Keratinocyte (primary cell): ENCODE measurements at places on chromosomes 11 and 22.
A peak's percentile ranks its signal among the peaks of the same experiment; 100 is the strongest.

DNA sequence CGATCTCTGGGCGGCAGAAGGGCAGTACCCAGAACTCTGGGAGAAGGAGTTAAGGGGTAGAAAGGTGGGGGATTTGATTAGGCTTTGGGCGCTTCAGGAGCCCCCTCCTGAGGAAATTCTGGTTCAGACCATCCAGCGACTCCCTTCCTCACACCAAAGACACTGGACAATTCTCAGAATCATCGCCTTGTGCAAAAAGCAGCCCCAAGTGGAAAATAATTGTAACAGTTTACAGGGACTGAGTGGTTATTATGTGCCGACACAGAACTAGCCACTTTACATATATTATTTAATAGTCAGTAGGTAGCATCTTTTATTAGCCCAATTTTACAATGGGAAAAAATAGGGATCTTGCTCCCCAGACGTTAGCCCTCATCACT, 662 bp upstream of the TRIM3 start:
- DNase-seq = no peak

- no peak for DNase-seq
These were observed 5.8 kb upstream of the SLC43A3 start for GRCh38 chr11:57432714-57433163.

DNA sequence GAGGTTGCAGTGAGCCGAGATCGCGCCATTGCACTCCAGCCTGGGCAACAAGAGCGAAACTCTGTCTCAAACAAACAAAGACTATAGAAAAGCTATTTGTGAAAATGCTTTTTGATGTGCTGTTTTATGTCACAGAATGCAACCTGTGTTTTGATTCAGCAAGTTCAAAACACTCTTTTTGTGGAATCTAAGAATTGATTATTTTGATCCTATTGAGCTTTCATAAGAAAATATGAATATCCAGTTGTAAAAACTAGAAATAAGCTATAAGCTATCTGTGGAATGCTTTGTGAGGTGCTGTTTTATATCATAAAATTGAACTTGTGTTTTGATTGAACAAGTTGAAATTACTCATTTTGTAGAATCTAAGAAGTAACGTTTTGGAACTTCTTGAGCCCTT, 110.7 kb upstream of the VPREB1 start:
- DNase-seq = no peak

GRCh38 chr22:37896181-37896592, 9.9 kb upstream of the MICALL1 start:
- DNase-seq = peak; percentile 92

- DNase-seq = no peak
These were observed 7.3 kb upstream of the MCAM start for GRCh38 chr11:119324189-119324588.

DNA sequence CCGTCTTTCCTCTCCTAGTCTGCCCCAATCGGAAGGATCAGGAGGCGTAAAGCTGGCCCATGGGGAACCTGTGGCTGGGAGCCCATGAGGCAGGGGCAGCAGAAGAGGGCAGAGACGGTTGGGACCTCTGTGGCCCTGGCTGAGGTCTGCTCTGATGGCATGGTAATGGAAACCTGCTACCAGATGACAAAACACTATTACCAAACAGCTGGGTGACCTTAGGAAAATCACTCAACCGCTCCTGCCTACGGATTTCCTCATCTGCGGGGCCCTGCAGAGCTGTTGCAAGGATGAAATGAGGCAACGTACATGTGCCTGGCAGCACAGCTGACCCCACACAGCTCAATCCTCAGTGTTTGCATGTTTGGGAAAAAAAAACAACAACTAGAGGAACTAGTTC, 4.6 kb downstream of the AP5B1 start:
- DNase-seq = no peak

DNA sequence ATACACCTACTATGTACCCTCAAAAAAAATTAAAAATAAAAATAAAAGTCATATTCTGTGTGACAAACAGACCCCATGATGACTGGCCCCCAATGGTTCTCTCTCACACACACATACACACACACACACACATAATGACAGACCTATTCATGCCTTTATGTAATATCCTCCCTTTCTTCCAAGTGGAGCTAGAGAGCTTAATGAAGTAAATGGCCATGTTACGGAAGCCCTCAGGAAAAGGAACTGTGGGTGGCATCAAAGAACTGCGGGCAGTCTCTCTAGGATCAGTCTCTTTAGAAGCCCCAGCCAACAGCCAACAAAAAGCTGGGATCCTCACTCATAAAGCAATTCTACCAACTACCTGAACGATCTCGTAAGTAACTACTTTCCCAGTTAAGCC, 125.5 kb downstream of the SIK3 start:
- no peak for DNase-seq

GRCh38 chr11:27296497-27296896, 66.5 kb downstream of the CCDC34 start:
- DNase-seq = no peak

DNA sequence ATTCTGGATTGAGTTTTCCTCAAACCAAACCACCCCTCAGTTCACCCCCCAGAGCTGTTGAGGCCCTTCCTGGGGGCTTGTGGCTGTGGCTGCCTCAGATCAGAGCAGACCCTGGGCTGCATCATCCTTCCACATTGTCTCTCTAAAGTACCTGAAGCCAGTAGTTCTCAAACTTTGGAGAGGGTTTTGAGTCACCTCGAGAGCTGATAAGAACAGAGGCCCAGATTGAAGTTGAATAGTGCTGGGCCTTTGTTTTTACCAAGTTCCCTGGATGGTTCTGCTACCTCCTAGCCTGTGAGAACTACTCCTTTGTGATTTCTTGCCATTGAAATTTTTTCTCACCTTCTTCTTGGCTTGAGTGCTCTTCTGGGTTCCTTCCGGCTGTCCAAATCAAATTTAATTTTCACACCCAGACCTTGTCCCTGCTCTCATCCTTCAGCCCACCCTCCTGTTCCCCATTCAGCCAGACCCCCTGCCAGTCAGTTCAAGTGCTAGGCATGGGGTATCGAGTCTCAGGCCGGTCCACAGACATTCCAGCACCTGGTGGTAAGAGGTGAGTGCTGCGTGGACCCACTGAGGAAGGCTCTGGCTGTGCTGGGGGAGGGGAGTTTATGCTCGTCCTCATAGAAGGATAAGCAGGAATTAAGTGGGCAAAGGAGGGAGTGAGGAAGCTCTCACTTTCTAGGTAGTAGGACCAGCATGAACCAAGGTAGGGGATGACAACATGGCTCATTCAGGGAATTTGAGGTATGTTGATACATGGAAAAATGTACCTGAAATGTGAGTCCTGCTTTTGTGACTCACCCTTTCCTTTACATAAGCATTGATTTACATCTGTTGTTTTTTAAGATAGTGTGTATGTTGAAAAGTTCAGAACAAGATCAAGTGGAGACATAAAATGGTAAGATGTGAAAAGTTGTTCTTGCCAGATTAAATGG, 116.5 kb downstream of the PTPRJ start:
- DNase-seq = no peak

GRCh38 chr11:128451652-128452470, 135.5 kb downstream of the ETS1 start:
- no peak for DNase-seq

GRCh38 chr11:131691181-131692041, 321.0 kb downstream of the NTM start:
- no peak for DNase-seq

GRCh38 chr22:26884921-26885320, 227.5 kb downstream of the MIAT start:
- no peak for DNase-seq

DNA sequence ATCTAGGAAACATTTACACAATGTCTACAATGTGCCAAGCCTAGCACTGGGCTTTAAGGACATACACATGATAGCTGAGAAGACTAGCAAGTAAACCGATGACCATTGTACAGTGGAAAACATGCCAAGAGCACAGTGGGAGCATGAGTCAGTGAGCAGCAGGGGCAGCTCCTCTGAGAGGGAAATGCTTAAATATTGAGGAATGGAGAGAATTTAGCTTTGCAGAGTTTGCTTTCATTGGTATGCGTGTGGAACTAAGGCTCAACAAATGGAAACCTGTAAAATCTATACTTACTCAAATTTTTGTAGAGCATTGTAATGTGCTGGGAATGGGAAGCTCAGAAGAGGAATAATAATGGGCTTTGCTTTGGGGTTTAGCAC, 282.3 kb downstream of the ST3GAL4 start:
- DNase-seq = no peak

DNA sequence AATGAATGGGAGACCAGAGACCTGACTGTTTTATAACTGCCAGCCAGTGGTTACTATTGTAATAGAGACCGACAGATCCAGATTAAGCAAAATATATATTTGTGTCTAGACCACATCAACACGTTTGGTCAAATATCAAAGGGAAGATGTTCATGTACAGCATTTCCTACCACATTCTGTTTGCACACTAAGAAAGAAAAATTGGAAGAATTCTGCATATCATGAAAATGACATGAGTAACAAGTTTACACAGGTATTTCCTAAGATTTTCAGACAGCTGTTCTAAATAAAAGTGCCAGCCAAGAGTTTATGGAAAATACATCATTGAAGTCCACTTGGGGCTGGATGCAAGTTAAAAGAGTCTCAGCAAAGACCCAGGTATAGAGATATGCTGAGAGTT, 145.5 kb upstream of the ANO3 start:
- no peak for DNase-seq

- DNase-seq = no peak
These were observed 28.4 kb upstream of the CRTAM start for GRCh38 chr11:122809866-122810265.

GRCh38 chr22:49882519-49883293, 29.1 kb downstream of the ZBED4 start:
- no peak for DNase-seq

GRCh38 chr11:23859087-23859486, 637.8 kb upstream of the LUZP2 start:
- DNase-seq = no peak
